ENCODE measurements at places on chromosomes 6 and 20. TPM values are rescaled to one million over a fixed set of nuclear protein-coding genes. Genes with fewer than 3 reads are reported as not detected.

DNA sequence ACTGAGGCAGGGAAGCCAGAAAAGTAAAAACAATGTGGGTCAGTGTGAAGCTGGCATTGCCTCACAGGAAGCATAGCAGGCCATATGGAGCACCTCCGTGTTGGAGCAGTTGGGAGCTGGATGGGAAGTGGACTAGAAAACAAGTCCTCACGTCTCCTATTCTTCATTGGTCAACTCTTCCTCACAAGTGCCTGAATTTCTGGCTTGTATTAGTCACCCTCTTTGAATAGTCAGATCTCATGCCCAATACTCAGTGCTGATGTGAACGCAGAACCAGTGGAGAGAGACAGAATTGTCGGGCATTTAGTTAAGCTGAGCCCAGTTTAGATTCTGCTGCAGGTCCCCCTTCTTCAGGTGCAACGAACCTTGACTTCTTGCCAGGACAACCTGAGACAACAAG, 22.3 kb upstream of the RSPO3 start:
- DNase-seq = no peak
- H3K4me1 ChIP-seq = no peaks in the 10 kb centered on the region
- H3K27me3 ChIP-seq = peaks cover 33% of the 10 kb centered on the region

GRCh38 chr6:84615113-84615850, 149.1 kb downstream of the TBX18 start:
- no peaks in the 10 kb centered on the region for H3K27me3 ChIP-seq
- H3K27ac ChIP-seq = no peak overlapping the region
- H3K4me1 ChIP-seq = no peaks in the 10 kb centered on the region
- no peaks in the 10 kb centered on the region for H3K36me3 ChIP-seq

DNA sequence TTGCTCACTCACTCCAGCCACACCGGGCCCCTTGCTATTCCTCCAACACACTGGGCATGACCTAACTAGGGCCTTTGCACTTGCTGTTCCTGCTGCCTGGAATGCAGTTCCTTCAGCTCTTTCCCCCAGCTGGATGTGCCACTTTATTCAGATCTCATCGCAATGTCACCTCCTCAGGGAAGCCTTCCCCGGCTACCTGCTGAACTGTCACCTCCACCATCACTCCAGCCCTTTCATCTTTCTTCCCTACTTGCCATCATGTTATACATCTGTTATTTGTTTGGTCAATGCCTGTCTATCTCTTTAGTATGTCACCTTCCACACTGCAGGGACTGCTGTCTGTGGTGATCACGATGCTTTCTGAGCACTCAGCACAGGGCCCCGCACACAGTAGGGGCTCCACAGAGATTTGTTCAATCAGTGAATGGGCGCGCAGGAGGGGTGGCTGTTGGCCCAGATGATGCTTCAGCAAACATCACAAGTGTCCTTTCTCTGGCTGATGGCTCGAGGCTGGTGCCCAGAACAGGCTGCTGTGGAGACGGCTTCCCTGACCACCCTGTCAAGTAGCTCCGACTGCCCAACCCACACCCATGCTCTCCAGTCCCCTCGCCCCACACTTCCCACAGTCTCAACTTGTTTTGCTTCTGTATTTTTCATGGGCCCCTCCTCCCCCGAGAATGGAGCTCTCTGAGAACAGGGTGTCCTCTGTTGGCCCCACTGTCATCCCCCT, 31.8 kb downstream of the CEBPB start:
- H3K27me3 ChIP-seq = no peaks in the 10 kb centered on the region
- H3K27ac ChIP-seq = peak overlapping the region; percentile 9
- H3K4me1 ChIP-seq = no peaks in the 10 kb centered on the region

- H3K4me1 ChIP-seq = peaks cover 26% of the 10 kb centered on the region
- H3K27ac ChIP-seq = no peak overlapping the region
- H3K27me3 ChIP-seq = no peaks in the 10 kb centered on the region
- DNase-seq = no peak
- no peak overlapping the region for H3K4me3 ChIP-seq
Observed at GRCh38 chr6:20564269-20564668, 30.0 kb downstream of the CDKAL1 start.

GRCh38 chr6:90442366-90442765, 144.5 kb downstream of the MAP3K7 start:
- DNase-seq = no peak
- no peaks in the 10 kb centered on the region for H3K27me3 ChIP-seq
- no peaks in the 10 kb centered on the region for H3K36me3 ChIP-seq
- peaks cover 42% of the 10 kb centered on the region for H3K4me1 ChIP-seq

DNA sequence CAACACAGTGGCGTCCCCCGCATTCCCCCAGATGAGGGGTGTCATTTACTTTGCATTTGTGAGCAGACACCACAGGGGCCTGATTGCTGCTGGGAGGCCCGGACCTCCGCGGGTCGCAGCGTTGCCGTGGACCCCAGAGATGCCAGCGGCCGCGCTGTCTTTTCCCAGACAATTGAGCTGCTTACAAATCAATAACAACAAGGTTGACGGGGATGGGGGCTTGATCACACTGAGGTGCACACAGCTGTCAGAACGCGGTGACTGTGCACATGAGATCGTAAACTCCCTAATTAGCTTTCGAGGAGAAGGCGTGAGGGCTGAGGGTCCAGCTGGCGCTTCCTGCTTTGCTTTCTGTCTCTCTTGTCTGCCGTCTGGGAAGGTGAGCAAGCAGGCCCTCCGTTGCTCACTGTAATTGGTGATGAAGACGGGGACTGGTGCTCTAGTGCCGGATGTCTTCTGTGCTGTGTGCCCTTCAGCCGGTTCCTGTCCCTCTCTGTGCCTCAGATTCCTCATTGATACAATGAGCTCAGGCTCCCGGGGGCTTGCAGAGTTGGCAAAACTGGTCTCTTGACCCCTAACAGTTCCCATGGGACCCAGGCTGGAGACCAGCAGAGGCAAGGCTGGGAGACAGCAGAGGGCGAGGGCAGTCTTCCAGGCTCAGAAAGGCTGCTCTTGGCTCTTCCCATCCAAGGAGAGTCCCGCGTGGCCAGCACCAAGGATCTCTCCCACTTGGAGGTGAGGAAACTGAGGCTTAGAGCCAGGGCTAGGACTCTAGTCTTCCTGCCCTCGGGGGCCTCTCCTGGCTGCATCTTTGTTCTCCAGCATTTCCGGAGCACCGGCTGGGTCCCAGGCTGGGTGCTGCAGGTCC, 126.0 kb upstream of the PMEPA1 start:
- DNase-seq = no peak
- H3K4me1 ChIP-seq = no peaks in the 10 kb centered on the region
- H3K36me3 ChIP-seq = no peaks in the 10 kb centered on the region
- peaks cover 12% of the 10 kb centered on the region for H3K27me3 ChIP-seq
- peak overlapping the region; percentile 78 for H3K27ac ChIP-seq
- no peak overlapping the region for H3K4me3 ChIP-seq

The ANKRD6 gene
- 20.5 TPM for total RNA-seq

The LAMA5 gene
- total RNA-seq = 38.8 TPM

All from neural crest cell (in vitro differentiated cells).